ENCODE measurements at places on chromosomes 12 and 14. TPM values are rescaled to one million over a fixed set of nuclear protein-coding genes. Genes with fewer than 3 reads are reported as not detected.
A peak's percentile ranks its signal among the peaks of the same experiment; 100 is the strongest.

- peak; percentile 33 for DNase-seq
These were observed 116.7 kb downstream of the LMNTD1 start for GRCh38 chr12:25436206-25437030.

- no peak for DNase-seq
These were observed 573 bp downstream of the CKB start for GRCh38 chr14:103521951-103522563.

- no peak for DNase-seq
These were observed 8.9 kb downstream of the FAM186A start for GRCh38 chr12:50387487-50387886.

DNA sequence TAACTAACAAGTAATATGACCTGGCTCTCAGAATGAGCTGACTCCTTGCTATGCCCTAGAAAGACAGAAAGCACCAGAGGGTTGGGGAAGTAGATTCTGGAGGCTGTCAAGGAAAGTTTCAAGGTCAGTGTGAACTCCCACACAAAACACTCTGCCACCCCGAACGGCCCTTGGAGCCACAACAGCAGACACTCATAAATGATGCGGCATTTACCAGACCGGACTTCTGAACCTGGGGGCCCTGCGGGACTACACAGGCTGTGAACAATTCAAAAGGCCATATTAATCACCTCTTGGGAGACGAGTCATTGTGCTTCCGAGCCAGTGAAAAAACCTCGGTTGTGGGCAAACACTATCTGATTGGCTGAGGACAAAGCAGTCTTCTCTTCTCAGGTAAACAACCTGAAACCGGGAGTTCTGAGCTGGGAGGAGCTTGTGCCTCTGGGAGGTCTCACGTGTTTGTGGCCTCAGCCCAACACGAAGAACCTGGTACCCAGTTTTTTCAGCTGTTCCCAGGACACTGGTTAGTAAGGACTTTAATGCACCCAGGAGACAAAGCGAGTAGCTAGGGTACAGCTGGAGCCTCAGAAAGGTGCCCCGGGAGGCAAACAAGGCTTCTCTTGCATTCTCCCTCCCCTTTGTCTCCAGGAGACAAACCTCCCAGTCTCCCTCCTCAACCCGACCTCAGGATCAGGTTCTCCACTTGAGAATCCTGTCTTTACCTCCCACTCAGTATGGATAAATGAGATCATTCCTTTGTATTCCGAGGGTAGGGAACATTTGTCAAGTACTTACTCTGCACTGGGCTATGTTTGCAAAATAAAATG, 35.3 kb downstream of the VWF start:
- DNase-seq = no peak

- no peak for DNase-seq
These were observed 1.8 kb downstream of the NOC4L start for GRCh38 chr12:132146098-132146497.

Gene LRRC10
- polyA plus RNA-seq = 0.04 TPM

Gene SPX
- 18.9 TPM for polyA plus RNA-seq

- no peak for DNase-seq
These were observed 65.6 kb downstream of the NUAK1 start for GRCh38 chr12:106073179-106073578.

Data from right renal cortex interstitium (tissue), 3 donors.